Activated CD8-positive, alpha-beta T cell treated with anti-CD3 and anti-CD28 coated beads for 36 hours (primary cell): ENCODE measurements at places on chromosomes 6 and 20. TPM values are rescaled to one million over a fixed set of nuclear protein-coding genes. Genes with fewer than 3 reads are reported as not detected.

GRCh38 chr6:97958134-97958533, 675.1 kb upstream of the MMS22L start:
- no peaks in the 10 kb centered on the region for H3K27me3 ChIP-seq
- no peak overlapping the region for H3K4me3 ChIP-seq
- no peak overlapping the region for H3K27ac ChIP-seq
- DNase-seq: no peak
- no peaks in the 10 kb centered on the region for H3K36me3 ChIP-seq

DNA sequence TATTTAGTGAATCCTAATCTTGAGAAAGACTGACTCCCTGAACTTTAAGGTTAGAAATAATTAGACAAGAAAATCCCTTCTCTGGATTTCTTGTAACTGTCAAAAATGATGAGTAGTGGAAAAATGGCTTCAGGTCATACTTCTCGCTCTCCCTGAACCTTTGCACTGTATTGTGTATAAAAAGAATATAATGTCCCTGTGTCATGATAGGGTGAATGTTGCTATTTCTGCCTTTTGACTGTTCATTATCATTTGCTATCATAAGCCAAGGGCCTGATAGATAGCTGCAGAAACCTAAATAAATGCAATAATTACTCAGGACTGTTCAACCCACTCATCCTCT, 39.3 kb downstream of the ALDH8A1 start:
- no peaks in the 10 kb centered on the region for H3K27me3 ChIP-seq
- no peaks in the 10 kb centered on the region for H3K36me3 ChIP-seq
- H3K27ac ChIP-seq: no peak overlapping the region
- H3K4me1 ChIP-seq: no peaks in the 10 kb centered on the region
- no peak overlapping the region for H3K4me3 ChIP-seq
- no peak for DNase-seq

DNA sequence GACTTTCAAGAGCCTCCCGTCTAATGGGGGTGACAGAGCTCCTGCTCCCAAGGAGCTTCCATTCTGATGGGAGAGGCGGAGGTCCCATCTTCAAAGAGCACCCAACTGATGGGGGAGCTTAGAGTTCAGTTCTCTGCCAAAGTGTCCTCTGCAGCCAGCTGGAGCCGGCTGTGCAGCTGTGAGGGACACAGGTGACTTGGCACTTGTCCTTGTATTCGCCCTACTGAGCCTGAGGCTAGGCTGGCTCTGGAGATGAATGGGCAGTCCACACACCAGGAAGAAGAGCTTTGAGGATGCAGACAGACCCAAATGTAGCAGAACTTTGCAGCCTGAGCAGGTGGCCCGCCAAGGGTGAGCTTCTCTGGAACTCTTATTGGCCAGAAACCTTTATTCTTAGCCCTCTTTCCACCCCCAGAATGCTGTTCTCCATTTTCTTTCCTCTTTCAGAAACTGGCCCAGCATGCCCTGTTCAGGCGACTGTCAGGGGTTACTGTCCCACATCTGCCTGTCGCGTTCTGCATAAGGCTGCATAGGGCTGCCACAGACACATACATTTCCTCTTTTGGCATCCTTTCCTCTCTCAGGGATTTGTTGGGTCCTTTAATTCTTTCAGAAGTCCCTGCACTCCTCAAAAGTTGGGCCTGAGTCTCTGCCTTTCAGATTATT, 108.7 kb upstream of the LRFN2 start:
- no peak for DNase-seq
- H3K4me3 ChIP-seq: no peak overlapping the region
- no peaks in the 10 kb centered on the region for H3K36me3 ChIP-seq
- H3K27ac ChIP-seq: no peak overlapping the region
- H3K27me3 ChIP-seq: peaks cover 1% of the 10 kb centered on the region

Gene CTCFL
- not detected for total RNA-seq

- DNase-seq: no peak
- H3K27me3 ChIP-seq: peaks cover 2% of the 10 kb centered on the region
- no peaks in the 10 kb centered on the region for H3K36me3 ChIP-seq
- no peak overlapping the region for H3K4me3 ChIP-seq
Observed at GRCh38 chr6:37607944-37608343, 89.7 kb downstream of the MDGA1 start.

Gene OR12D3
- not detected for total RNA-seq

GRCh38 chr20:21380711-21381110, 16.6 kb downstream of the NKX2-4 start:
- no peaks in the 10 kb centered on the region for H3K27me3 ChIP-seq
- peaks cover 43% of the 10 kb centered on the region for H3K36me3 ChIP-seq
- DNase-seq: no peak
- H3K4me1 ChIP-seq: peaks cover 2% of the 10 kb centered on the region

Gene MTFR2
- total RNA-seq: 20.9 TPM

GRCh38 chr20:50415516-50416268, 94.5 kb upstream of the PTPN1 start:
- DNase-seq: no peak
- H3K4me3 ChIP-seq: no peak overlapping the region
- H3K4me1 ChIP-seq: no peaks in the 10 kb centered on the region
- no peaks in the 10 kb centered on the region for H3K36me3 ChIP-seq
- peaks cover 2% of the 10 kb centered on the region for H3K27me3 ChIP-seq
- no peak overlapping the region for H3K27ac ChIP-seq

Gene RHAG
- total RNA-seq: not detected

DNA sequence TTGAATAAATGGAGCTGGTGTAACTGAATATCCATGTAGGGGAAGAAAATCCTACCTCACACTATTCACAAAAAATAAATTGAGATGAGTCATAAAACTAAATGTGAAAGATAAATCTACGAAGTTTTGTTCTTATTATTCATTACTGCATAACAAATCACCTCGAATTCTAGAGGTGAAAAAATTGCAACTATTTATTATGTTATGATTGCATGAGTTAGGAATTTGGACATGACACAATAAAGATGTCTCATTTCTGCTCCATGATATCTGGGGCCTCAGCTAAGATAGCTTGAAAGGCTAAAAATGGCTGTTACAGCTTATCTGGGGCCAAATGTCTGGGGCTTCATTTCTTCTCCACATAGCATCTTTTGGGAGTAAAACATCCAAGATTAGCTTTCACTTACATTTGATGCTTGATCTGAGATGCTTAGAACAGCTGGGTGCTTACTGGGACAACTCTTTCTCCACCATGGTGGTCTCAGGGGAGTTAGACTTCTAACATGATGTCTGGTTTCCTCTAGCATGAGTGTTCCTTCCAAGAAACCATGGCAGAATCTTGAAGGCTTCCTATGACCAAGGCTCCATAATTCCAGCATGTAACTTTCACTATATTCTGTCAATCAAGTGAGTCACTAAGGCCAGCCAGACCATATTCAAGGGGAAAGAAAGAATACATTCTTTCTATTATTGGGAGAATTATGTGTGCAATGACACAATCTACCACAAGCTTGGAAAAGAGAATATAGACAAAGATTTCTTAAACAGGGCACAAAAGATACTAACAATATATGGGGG, 30.1 kb downstream of the OR2B6 start:
- H3K4me1 ChIP-seq: no peaks in the 10 kb centered on the region
- no peaks in the 10 kb centered on the region for H3K36me3 ChIP-seq
- no peak for DNase-seq
- no peak overlapping the region for H3K4me3 ChIP-seq
- H3K27me3 ChIP-seq: peaks cover 29% of the 10 kb centered on the region

DNA sequence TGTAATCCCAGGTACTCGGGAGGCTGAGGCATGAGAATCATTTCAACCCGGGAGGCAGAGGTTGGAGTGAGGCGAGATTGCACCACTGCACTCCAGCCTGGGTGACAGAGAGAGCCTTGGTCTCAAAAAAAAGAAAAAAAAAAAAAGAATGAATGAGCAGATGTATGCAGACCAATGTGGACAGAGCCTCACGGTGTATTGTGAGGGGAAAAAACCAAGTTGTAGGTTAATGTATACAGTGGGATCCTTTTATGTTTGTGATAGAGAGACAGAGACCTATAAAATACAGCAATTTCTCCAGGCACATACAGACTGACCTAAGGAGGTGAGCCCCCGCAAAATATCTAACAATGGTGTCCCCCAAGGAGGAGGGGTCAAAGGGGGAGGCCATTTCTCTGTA, 11.7 kb downstream of the TGM2 start:
- no peaks in the 10 kb centered on the region for H3K36me3 ChIP-seq
- no peak for DNase-seq
- H3K27ac ChIP-seq: no peak overlapping the region
- H3K4me1 ChIP-seq: peaks cover 7% of the 10 kb centered on the region
- H3K27me3 ChIP-seq: peaks cover 13% of the 10 kb centered on the region

- no peak overlapping the region for H3K27ac ChIP-seq
- no peaks in the 10 kb centered on the region for H3K36me3 ChIP-seq
- no peak for DNase-seq
- peaks cover 6% of the 10 kb centered on the region for H3K27me3 ChIP-seq
Observed at GRCh38 chr6:11009353-11009752, 34.8 kb downstream of the ELOVL2 start.

Gene DNPH1
- 86.2 TPM for total RNA-seq

Gene CBLN4
- total RNA-seq: not detected

Gene MAP3K4
- total RNA-seq: 48.7 TPM

Gene C6orf132
- 0.18 TPM for total RNA-seq
